ENCODE measurements at places on chromosomes 3 and 15.
A peak's percentile ranks its signal among the peaks of the same experiment; 100 is the strongest.

DNA sequence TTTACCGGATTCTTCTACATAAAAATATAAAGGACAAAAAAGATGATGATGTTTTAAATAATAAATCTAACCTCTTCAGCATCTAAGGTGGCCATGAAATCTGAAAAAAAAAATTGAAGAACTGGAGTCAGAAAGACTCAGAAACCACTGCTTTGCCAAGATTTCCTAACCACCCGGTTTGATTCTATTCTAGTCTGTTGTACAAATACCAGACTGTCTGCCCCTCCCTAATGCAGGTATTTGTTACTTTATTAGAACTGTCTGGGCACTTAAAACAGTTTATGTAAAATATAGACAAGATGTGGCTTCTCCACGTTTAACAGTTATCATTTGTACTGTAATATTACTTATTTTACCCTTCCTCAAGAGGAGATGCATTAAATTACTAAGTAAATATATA, 48.8 kb downstream of the UACA start:
- DNase-seq = peak; percentile 27

DNA sequence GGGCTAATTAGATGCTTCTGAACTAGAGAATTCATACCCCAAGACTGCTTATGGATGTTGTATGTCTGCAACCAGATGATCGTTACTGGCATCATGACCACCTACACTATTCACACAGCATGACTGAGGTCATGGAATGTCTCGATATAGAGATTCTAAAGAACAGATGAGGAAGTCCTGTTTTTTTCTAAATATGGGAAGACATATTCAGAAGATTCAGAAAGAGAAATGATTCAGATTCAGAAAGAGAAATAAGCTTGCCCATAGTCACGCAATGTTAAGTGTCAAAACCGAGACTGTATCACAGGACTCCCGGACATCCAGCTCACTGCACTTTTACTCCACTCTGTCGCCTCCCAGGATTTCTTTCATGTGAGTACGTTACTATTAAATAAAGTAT, 136.2 kb downstream of the TPRG1 start:
- DNase-seq = no peak

GRCh38 chr15:101369676-101370075, 74.6 kb upstream of the SNRPA1 start:
- no peak for DNase-seq

- DNase-seq = no peak
Observed at GRCh38 chr3:112338727-112339056, 5.7 kb downstream of the CD200 start.

GRCh38 chr15:51243774-51244173, 94.6 kb downstream of the CYP19A1 start:
- peak; percentile 44 for DNase-seq

GRCh38 chr3:28840976-28841376, 439.9 kb upstream of the RBMS3 start:
- DNase-seq = no peak

- DNase-seq = no peak
Observed at GRCh38 chr3:165359005-165359404, 162.8 kb upstream of the SLITRK3 start.

- DNase-seq = peak; percentile 47
Observed at GRCh38 chr15:38073178-38073946, 138.9 kb downstream of the TMCO5A start.
